MG63 (cell line): ENCODE measurements at places on chromosomes 2 and 18. TPM values are rescaled to one million over a fixed set of nuclear protein-coding genes. Genes with fewer than 3 reads are reported as not detected.

GRCh38 chr18:48815581-48816324, 135.0 kb downstream of the SMAD7 start:
- DNase-seq: no peak

DNA sequence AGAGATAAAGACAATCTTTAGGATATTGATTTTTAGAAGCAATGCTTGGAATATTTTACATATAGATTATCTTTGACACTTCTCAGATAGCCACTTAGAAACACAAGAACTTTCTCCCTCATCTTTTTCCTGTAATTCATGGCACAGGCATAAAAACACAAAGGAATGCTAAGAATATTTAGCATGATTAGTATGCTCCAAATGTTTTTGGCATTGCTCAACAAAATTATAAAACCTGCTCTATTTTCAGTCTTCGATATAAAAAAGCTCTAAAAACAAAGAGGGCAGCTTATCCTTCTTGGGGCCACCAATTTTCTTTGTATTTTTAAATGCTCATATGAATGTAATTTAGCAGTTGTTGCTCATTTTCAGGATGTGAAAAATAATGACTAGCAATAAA, 90.8 kb downstream of the RAD51AP2 start:
- no peak for DNase-seq

GRCh38 chr2:54000524-54000923, 29.7 kb upstream of the PSME4 start:
- no peak for DNase-seq

The SPC25 gene
- 28.1 and 32.4 TPM in 2 replicates for total RNA-seq

The CAMKMT gene
- total RNA-seq: 1.3 and 26.4 TPM in 2 replicates

The GULP1 gene
- 14.6 and 102 TPM in 2 replicates for total RNA-seq
